Activated T-cell treated with anti-CD3 and anti-CD28 coated beads for 24 hours (primary cell): ENCODE measurements at places on chromosomes 4 and X.
A peak's percentile ranks its signal among the peaks of the same experiment; 100 is the strongest.

GRCh38 chr4:32706893-32707292 is 1986.7 kb downstream of the PCDH7 start:
- DNase-seq = no peak

- DNase-seq = no peak
Observed at GRCh38 chr4:173917255-173917960, 366.1 kb downstream of the FBXO8 start.

DNA sequence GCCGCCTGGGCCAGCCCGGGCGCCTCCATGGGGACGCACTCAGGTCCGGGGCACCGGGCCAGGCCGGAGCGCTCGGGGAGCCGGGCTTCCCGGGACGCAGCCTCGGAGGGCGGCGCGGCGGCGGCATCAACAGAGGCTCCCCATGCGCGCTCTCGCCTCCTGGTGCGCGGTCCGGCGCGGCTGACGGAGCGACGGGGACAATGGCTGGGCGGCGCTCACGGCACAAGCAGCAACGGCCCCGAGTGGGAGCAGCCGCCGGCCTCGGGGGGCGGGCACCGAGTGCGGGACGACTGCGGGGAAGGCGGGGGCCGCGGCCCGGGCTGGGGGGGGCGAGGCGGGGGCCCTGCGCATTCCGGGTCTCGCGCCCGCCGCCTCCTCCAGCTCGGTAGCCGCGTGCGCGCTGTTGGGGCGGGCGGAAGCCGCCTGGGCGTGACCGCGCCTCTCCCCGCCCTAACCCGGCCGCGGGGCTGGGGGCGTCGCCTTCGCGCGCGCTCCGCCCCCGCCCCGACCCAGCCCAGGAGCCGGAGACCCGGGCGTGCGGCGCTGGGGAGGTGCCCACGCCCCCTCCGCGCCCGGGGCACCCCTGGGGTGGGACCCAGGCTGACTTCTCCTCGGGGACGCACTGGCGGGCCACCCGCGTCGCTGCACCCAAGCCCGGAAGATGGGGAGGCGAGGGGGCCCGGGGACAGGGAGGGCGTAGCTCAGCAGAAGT is at the start of gene PRKX:
PRKX (minus strand) TSS at position 425 of the 712 bp plus-strand sequence; CDS start at position 29, 396 bp downstream.
- peak; percentile 49 for DNase-seq

- DNase-seq = no peak
Observed at GRCh38 chrX:107880054-107880610, 54.5 kb downstream of the MID2 start.

DNA sequence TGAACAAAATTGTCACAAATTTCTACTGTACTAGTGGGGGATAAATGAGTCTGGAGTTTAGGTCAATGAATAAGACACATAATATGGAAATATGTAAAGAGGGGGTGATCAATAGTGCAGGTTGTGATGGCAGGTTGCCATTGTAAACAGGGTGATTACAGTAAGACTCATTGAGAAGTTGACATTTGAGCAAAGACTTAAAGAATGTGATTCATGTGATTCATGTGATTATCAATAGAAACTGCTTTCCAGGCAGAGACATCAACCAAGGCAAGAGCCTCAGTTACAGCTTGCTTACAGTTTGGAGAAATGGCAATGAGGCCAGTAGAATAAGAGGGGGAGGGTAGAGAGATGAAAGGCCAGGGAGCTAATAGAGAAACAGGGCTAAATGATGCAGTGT is 45.8 kb upstream of the GIMD1 start:
- no peak for DNase-seq

DNA sequence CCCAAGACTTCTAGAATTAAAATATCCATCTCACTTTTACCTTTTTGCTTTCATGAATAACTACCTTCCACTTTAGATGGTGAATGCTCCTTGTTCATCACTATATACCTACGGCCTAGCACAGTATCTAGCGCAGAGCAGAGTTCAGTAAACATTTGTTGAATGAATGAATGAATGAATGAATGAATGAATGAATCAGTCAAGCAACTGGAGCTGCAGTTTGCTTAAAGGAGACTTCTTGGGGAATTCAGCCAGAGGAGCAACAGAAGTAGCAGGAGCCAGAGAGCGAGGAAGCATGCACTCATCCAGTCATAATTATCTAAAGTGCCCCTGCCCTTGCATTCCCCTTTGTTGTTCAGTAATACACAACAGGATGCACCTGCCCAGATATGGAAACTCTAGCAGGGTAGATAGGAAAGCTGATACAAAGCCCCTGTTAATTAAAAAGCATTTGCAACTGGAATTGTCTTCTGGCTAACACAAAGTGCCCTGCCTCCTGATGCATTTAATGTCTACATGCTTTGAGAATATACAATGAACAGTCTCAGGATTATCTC is 103.0 kb upstream of the MBNL3 start:
- no peak for DNase-seq
